ENCODE measurements at places on chromosomes 11 and 22. TPM values are rescaled to one million over a fixed set of nuclear protein-coding genes. Genes with fewer than 3 reads are reported as not detected.

The ZFTA gene
- total RNA-seq, result 4.7 TPM

The USP2 gene
- total RNA-seq, result 3.0 TPM

The NXPE2 gene
- not detected for total RNA-seq

The OR52H1 gene
- total RNA-seq, result not detected

The PTPN5 gene
- total RNA-seq, result not detected

The LYVE1 gene
- total RNA-seq, result not detected

The SYT13 gene
- not detected for total RNA-seq

The CRYBB3 gene
- not detected for total RNA-seq

The SLC22A25 gene
- total RNA-seq, result not detected

The TRIM49 gene
- total RNA-seq, result under 0.01 TPM

The CDC42EP1 gene
- total RNA-seq, result 111 TPM

The DBX1 gene
- total RNA-seq, result not detected

The BSX gene
- not detected for total RNA-seq

The OR4C6 gene
- total RNA-seq, result not detected

The SCGB1C1 gene
- total RNA-seq, result not detected

The NRIP3 gene
- 2.1 TPM for total RNA-seq

The HEPHL1 gene
- total RNA-seq, result 60.8 TPM

The POU2AF3 gene
- total RNA-seq, result not detected

Data from mammary epithelial cell (primary cell).